ENCODE measurements at places on chromosomes 13 and 19.

DNA sequence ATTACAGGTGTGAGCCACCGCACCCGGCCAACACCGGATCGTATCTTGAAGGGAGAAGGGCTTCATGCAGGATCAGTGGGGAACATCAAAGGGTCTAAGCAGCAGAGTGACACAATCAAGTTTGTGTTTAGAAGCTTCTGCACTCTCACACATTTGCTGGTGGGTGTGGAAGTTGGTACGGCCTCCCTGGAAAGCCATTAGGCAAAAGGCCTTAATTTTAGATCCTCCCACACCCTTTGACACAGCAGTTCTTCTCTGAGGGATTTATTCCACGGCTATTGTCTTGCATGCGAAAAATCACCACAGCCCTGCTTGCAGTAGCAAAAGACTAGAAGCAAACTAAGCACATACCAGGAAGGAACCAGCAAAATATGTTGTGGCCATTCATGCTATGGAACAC, 18.3 kb upstream of the SLC1A5 start:
- no peak for DNase-seq

DNA sequence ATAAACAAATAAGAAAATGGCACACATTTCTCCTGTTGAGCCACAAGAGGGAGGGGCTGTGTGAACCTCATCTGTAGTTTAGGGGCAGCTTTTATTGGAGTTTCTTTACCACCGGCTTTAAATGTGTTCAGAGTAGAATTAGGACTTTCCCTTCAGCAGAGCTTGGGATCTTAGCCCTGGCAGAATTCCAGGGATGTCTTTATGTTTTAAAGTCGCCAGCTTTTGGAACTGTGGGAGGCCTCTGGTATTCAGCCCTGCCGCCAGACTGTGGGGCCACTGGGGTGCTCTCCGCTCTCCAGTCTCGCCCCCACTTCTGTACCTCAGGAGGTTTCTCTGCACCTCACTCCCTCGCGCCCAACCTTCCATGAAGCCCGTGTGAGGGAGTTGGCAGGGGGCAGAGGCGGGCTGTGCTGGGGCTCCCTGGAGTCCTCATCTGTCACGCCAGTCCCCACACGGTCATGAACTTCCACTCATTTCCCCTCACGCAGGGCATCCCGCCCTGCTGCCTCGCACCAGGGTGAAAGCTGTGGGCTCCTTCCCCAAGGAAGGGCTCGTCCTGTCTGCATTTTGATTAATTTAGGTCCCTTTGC, 31.5 kb downstream of the CCDC8 start:
- no peak for DNase-seq

DNA sequence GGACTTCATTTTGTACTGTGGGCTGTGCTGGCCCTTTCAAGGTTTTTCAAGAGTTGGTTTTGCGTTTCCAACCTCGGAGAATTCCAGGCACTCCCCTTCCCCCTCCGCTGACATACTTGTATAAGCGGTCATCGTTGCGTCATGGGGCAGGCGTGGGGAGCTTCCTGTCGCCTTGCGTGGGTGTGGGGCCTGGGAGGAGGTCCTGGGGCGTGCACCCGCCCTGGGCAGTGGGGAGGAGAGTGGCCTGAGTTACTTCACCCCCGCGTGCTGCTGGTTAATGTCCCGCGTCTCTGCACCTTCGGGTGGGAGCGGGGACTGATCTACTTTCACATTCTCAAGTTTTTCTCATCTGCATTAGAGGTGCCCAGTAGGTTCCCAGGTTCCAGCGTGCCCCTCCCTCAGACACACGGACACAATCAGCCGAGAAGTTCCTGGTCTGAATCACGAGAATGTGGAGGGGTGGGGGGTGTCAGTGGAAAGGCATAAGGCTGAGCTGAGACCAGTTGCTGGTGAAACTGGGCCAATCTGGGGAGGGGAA, 4.1 kb downstream of the IER2 start:
- DNase-seq = peak; percentile 56

DNA sequence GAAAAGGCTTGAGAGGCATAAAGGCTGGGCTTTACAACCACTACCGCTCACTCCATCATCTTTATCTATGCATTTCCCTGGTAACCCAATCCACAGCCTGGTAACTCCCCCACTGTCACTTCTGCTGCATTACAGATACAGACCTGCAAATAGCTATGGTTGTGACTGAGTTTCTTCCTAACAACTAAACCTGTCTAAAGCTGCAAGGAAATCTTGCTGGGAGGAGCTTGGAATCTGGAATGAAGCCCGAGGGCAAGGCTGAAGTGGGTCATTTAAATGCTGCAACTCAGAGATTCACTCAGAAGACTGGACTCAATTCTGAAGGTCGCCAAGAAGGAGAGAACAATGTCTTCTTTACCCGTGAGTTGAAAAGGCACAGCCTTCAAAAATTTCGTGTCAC, at the start of gene LGALS13:
Gene LGALS13 (plus strand): TSS at position 301 of the 400 bp plus-strand sequence. CDS start 45 bp downstream, at position 346.
- DNase-seq = no peak

GRCh38 chr13:52022356-52022755, 2.1 kb upstream of the UTP14C start:
- DNase-seq = no peak

Data from stimulated activated effector memory CD8-positive, alpha-beta T cell treated with anti-CD3 and anti-CD28 coated beads, Interleukin-12 subunit alpha, Interleukin-12 subunit beta, amount 100 ng/mL, for 72 hours (primary cell).